ENCODE measurements at places on chromosomes 7 and 10.

GRCh38 chr7:130400120-130400572, 19.9 kb downstream of the CPA1 start:
- DNase-seq, result no peak

DNA sequence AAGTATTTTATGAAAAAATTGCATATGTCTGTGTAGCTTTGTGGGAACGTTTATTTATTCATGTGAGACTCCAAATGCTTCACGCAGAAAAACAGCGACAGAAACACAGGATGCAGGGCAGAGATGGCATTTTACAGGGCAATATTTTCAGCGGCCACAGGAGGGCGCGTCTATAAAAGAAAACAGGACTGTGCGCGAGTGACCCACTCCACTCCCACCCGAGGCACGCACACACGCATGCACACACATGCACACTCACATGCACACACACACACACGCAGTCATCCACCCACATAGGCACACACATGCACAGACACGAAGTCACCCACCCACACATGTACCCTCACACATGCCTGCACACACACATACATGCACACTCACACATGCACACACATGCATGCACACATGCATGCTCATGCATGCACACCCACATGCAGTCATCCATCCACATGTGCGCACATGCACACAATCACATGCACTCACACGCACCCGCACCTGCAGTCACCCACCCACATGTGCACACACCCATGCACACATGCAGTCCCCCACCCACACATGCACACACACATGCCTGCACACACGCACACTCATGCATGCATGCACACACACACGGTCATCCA, 96.3 kb downstream of the DNAJB6 start:
- DNase-seq, result peak; percentile 66

DNA sequence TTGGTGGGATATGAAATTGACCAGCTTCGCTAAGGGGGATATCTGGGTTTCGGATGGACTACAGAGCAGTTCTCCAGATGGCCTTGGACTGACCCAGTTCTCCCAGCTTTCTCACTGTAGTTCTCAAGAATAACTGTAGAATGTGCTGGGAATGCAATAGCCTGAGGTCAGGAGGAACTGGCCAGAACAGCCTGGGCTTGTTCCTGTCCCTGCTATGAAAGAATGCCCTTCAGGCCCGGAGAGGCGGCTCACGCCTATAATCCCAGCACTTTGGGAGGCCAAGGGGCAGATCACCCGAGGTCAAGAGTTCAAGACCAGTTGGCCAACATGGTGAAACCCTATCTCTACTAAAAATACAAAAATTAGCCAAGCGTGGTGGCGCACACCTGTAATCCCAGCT, 12.3 kb upstream of the TSPAN14 start:
- DNase-seq, result no peak

- no peak for DNase-seq
These were observed 97.1 kb downstream of the TCF7L2 start for GRCh38 chr10:113047151-113047550.

- DNase-seq, result no peak
These were observed 180.5 kb upstream of the AOAH start for GRCh38 chr7:36904802-36905201.
